ENCODE measurements at places on chromosomes 6 and 20.

GRCh38 chr6:164128101-164128500, 713.6 kb downstream of the QKI start:
- DNase-seq, result no peak

- DNase-seq, result no peak
Measured at GRCh38 chr6:137923866-137924653, 57.0 kb downstream of the TNFAIP3 start.

- no peak for DNase-seq
Measured at GRCh38 chr6:5961836-5962235, 44.9 kb downstream of the NRN1 start.

- peak; percentile 22 for DNase-seq
Measured at GRCh38 chr20:17525650-17526049, 5.5 kb downstream of the BFSP1 start.

- DNase-seq, result peak; percentile 60
Measured at GRCh38 chr20:64101731-64102621, 5.4 kb downstream of the NPBWR2 start.

- peak; percentile 47 for DNase-seq
Measured at GRCh38 chr6:111087871-111088667, 766 bp downstream of the SLC16A10 start.

GRCh38 chr6:29632789-29633533, at the start of gene GABBR1:
Gene GABBR1 (minus strand): TSS chr6:29633183. CDS start chr6:29632385, 798 bp downstream.
- peak; percentile 69 for DNase-seq

GRCh38 chr20:39954621-39955020, 734.4 kb downstream of the MAFB start:
- no peak for DNase-seq

All from CD4-positive, alpha-beta T cell treated with Interleukin-2 at 100 ng/mL for 4 hours (primary cell).